ENCODE measurements at places on chromosomes 6 and 20. TPM values are rescaled to one million over a fixed set of nuclear protein-coding genes. Genes with fewer than 3 reads are reported as not detected.

Gene SLC22A7
- not detected for total RNA-seq

Gene TRAPPC3L
- total RNA-seq, result not detected

Gene GSTA2
- total RNA-seq, result not detected

Gene COL12A1
- 5.4 TPM for total RNA-seq

Gene IL22RA2
- total RNA-seq, result not detected

Gene CGA
- 0.56 TPM for total RNA-seq

Gene CLIC5
- total RNA-seq, result not detected

Gene ID1
- total RNA-seq, result 429 TPM

Gene ITPR3
- total RNA-seq, result 51.0 TPM

Gene GLP1R
- not detected for total RNA-seq

Gene OXT
- total RNA-seq, result not detected

Gene PRDM13
- total RNA-seq, result 1.0 TPM

Gene BMP7
- 0.36 TPM for total RNA-seq

Gene DEFB132
- total RNA-seq, result not detected

Gene SCRT2
- total RNA-seq, result 0.04 TPM

Gene ZNF311
- total RNA-seq, result 0.16 TPM

Gene HLA-DQA2
- total RNA-seq, result not detected

Gene FKBP1C
- total RNA-seq, result 2.1 TPM

Gene SEMG1
- total RNA-seq, result not detected

Gene HLA-DQA1
- total RNA-seq, result not detected
